GM10248 (cell line): ENCODE measurements at places on chromosomes 12 and 14.

- DNase-seq: no peak
Observed at GRCh38 chr14:99425272-99425681, 55.4 kb downstream of the SETD3 start.

DNA sequence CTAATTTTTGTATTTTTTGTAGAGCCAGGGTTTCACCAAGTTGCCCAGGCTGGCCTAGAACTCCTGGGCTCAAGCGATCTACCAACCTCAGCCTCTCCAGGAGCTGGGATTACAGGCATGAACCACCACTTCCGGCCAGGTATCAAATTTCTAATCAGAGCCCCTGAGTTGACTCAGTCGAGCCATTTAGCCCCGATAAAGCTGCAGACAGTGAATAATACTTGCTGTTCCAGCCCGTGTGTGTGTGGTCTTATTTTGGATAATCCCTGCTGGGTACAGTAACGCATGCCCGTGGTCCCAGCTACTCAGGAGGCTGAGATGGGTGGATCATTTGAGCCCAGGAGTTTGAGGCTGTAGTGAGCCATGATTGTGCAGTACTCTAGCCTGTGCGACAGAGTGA, 57.0 kb downstream of the TEAD4 start:
- no peak for DNase-seq

GRCh38 chr14:39381366-39381765, 50.9 kb downstream of the FBXO33 start:
- DNase-seq: no peak

DNA sequence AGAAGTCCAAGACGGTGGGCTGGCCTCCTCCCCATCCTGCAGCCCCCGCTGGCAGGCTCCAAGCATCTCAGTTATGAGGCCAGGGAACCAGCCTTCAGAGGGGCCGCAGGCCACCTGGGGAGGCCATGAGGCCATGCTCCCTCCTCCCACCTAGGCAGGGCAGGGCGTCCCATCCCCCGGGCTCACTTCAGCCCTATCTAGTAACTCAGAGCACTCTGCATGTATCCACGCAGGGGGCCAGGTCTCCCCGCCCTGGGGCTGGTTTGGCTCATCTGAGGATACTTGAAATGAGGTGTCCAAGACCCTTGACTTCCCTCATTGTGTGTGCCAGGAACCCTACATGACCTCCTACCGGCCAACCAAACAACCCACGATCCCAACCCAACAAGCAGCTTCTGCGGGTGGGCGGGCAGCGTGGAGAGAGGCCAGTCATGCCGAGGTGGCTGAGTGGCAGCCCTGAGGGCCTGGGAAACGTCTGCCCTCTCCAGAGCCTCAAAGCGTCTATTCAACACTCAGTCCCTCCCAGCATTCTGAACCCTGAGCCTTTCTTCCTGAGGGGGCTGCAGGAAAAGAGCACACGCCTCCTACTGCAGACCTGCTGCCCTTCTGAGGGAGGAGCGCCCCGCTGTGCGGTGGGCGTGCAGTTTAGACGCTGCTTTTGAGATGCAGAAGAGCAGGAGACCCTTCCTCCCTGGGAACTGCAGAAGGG, 16.8 kb downstream of the ISCA2 start:
- DNase-seq: no peak

- peak; percentile 81 for DNase-seq
Observed at GRCh38 chr12:6532051-6532926, 2.0 kb upstream of the GAPDH start.

- no peak for DNase-seq
Observed at GRCh38 chr12:20711846-20712245, 16.7 kb downstream of the SLCO1C1 start.

- no peak for DNase-seq
Observed at GRCh38 chr12:95640516-95640915, 89.2 kb upstream of the USP44 start.

DNA sequence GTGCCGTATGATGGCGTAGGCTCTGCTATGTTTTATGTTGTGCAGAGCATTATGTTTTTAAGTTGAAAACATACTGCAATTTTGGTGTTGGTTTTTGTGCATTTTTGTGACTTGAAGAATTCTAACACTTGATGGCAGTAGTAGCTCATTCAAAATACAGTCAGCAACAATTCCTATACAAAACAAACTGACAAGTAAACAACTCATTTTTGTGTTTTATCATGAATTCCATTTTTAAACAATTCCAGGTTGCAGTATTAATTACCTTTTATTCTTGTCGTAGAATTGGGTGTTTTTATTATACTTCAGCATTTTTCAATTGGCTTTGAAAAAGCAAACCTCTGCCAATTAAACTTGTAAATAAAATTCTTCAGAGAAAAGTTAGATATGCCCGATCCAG, 4.1 kb upstream of the CCER1 start:
- DNase-seq: no peak

- DNase-seq: no peak
Observed at GRCh38 chr14:86515195-86515594, 985.3 kb downstream of the FLRT2 start.

DNA sequence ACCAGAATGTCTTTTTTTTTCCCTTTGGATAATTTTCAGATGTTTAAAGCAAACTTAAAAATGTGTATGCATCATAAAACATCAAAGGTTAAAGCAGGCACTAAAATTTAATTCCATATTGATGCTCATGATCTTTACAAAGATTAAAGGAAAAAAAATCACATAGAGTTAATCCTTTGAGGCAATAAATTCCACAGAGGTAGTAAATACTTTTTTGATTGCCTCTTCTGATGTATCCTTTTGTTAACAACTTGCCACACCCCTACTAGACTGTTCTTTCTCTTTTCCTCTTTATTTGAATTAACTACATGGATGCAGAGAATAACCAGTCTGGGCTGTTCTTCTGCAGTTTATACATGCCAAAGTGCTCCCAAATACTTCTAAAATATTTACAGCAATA, 45.2 kb upstream of the KCNJ8 start:
- no peak for DNase-seq

DNA sequence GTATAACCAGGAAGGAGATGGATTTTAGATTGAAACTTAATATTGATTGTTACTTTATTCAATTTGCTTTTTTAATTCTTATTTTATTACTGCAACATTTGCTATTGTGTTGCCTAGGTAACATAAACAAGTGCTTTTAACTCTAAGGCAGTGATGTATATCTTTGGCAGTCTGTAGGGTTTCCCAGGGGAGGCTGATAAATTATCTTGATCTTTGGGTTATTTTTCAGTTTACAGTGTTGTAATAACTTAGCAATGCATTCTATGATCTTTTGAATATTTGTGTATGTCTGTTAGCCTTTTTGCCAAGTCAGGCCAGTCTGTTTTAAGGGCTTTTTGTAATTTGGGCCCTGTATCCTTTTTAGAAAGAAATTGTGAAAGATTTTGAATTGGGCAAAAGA, 7.8 kb upstream of the DTD2 start:
- DNase-seq: no peak
